ENCODE measurements at places on chromosomes 2 and 18. TPM values are rescaled to one million over a fixed set of nuclear protein-coding genes. Genes with fewer than 3 reads are reported as not detected.

KLHL29 gene
- total RNA-seq: 0.67 TPM

DNA sequence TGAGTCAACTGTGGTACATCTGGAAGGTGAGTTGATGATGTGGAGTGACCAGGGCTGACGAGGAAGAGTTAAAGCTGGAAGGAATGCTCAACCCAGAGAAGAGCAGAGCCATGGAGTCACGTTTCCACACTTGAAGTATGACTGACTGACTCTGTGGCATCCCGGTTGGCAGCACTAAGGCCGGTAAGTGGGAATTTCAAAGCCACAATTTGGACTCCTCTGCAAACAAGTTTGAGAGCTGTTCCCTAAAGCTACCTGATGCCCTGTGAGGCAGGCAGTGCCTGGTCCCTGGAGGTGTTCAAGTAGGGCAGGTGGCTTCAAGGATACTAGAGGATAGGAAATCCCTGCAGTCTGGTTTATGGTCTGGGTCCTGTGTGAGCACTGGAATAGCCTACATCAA is 69.3 kb upstream of the ITGB6 start:
- DNase-seq: peak; percentile 43

DNA sequence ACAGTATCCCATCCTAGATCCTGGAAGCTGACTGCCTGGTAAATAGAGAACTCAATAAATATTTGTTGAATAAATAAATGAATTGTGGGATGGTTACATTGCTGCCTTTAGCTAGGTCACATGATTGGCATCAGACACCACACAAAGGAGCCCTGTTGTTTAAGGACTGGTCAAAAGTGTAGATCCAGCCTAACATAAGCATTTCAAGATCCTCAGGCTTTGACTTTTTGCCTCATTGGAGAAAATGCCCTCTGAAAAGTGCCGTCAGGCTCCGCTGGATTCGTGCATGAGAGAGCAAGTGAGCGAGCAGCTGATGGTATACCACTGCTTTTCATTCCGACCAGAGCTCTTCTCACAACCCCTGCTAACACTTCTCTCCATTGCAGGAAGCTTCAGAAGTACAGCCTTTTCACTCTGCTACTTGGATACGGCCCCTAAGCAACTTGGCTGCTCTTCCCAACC is 1.3 kb upstream of the ZNF24 start:
- no peak for DNase-seq

- peak; percentile 98 for DNase-seq
Measured at GRCh38 chr2:160666154-160667060, 172.8 kb upstream of the RBMS1 start.

DNA sequence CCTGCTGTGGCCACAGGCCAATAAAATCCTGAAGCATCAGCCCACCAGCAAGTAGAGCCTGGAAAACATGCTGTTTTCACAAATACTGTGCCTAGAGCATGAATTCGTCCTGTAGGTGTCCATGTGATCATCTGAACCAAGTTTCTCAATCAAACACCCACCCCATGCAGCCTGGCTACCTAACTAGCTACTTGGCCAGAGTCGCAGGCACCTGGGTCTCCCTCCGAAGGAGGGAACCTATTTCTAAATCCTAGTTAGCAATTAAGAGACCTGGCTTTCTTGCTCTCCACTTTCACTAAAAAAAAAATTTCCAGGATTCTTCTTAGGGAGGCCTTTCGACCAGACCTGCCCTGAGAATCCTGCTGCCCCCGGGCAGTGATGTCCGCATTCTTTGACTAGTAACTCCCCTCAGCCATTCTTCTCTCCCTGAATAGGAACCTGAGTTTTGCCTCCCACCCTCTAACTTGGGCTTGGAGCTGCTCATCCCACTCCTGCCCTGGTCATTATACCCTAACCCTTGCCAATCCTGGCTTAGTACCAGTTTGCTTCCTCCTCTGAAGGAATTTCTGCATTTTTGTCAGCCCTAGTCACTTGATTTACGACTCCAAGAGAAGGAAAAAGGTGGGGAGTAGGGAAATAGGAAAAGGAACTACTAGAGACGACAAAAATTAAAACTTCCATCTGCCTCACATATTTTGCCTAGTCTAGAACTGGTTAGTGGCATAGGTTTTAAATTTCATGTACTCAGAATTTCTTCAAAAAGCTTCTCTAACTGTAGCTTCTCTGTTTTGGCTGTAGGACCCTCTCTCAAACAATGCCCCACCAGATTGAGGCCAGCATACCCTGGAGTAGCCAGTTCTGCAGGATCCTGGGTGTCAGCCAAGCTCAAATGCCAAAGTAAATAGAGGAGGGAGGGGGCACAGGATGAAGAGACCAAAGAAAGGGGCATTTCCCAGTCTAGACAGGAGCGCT is 25.4 kb upstream of the TANK start:
- DNase-seq: peak; percentile 75

Data from M059J (cell line).